ENCODE measurements at places on chromosomes 4 and X. TPM values are rescaled to one million over a fixed set of nuclear protein-coding genes. Genes with fewer than 3 reads are reported as not detected.

GRCh38 chrX:68354879-68355628 lies 78.2 kb downstream of the OPHN1 start:
- H3K36me3 ChIP-seq = no peaks in the 10 kb centered on the region
- no peak overlapping the region for H3K27ac ChIP-seq
- DNase-seq = no peak
- H3K4me3 ChIP-seq = no peak overlapping the region
- no peaks in the 10 kb centered on the region for H3K27me3 ChIP-seq

GRCh38 chr4:106502106-106502699 lies 133.6 kb upstream of the GIMD1 start:
- no peaks in the 10 kb centered on the region for H3K4me1 ChIP-seq
- DNase-seq = peak; percentile 6
- no peaks in the 10 kb centered on the region for H3K27me3 ChIP-seq
- no peak overlapping the region for H3K27ac ChIP-seq
- H3K36me3 ChIP-seq = no peaks in the 10 kb centered on the region
- no peak overlapping the region for H3K4me3 ChIP-seq

DNA sequence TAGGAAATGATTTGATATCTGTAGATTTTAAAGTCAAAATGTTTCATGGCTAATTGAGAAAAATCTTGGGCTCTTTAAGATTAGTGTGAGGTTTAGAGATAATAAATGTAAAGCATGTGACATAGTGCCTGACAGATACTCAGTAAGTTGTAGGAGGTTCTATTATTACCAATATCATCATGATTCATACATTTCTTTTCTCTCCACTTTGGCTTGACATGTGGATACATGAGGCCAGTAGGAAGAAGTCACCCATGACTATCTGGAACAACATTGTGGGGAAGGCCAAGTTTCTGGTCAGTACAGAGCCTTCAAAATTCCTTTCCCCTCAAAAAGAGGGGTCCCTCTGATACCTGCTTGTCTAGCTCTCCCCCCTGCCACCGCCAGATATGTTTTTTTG lies 91.2 kb upstream of the SORBS2 start:
- no peaks in the 10 kb centered on the region for H3K4me1 ChIP-seq
- H3K4me3 ChIP-seq = no peak overlapping the region
- DNase-seq = no peak
- H3K27me3 ChIP-seq = no peaks in the 10 kb centered on the region
- H3K27ac ChIP-seq = no peak overlapping the region

SLIT2 gene
- total RNA-seq = 8.5 TPM

PNCK gene
- 50.6 TPM for total RNA-seq

RPS6KA6 gene
- total RNA-seq = 5.3 TPM
